BJ (cell line): ENCODE measurements at places on chromosomes 4 and X.
A peak's percentile ranks its signal among the peaks of the same experiment; 100 is the strongest.

GRCh38 chr4:133323670-133324069 is 174.6 kb downstream of the PCDH10 start:
- no peak for DNase-seq

DNA sequence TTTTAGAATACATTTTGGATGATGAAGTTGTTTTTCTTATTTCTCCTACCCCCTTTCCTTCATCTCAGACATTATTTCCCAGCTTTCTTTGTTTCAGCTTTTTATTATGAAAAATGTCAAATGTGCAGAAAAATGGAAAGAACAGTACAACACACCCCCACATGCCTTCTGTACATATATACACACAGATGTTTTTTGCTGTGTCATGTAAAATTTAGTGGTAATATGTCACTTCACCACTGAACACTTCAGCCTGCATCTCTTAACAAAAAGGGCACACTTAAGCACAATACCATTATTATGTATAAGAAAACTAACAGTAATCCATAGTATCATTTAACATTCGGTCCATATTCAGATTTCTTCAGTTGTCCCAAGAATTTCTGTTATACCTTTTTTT is 37.8 kb downstream of the OCRL start:
- DNase-seq: no peak

- no peak for DNase-seq
Measured at GRCh38 chr4:182938205-182938645, 21.0 kb upstream of the DCTD start.

- DNase-seq: no peak
Measured at GRCh38 chr4:24468071-24468470, 116.3 kb downstream of the DHX15 start.

- no peak for DNase-seq
Measured at GRCh38 chr4:120685756-120686278, 236.7 kb downstream of the PRDM5 start.

DNA sequence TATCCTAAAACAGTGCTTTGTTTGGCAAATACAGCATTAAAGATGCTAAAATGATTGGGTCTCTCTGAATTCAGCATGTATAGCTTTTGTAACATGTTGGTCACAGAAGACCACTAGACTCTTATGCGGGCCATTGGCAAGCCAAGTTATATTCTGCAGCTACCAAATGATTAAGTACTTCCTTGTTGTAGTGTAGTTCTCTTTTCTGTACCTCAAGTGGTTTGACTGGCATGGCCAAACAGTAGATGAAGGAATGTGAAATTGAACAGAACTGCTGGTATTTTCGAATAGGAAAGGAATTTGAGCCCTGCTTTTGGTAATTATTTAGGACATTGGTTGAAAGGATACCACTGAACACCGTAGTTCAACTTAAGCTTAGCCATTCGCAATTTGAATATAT is 193.9 kb upstream of the GPC4 start:
- DNase-seq: no peak

DNA sequence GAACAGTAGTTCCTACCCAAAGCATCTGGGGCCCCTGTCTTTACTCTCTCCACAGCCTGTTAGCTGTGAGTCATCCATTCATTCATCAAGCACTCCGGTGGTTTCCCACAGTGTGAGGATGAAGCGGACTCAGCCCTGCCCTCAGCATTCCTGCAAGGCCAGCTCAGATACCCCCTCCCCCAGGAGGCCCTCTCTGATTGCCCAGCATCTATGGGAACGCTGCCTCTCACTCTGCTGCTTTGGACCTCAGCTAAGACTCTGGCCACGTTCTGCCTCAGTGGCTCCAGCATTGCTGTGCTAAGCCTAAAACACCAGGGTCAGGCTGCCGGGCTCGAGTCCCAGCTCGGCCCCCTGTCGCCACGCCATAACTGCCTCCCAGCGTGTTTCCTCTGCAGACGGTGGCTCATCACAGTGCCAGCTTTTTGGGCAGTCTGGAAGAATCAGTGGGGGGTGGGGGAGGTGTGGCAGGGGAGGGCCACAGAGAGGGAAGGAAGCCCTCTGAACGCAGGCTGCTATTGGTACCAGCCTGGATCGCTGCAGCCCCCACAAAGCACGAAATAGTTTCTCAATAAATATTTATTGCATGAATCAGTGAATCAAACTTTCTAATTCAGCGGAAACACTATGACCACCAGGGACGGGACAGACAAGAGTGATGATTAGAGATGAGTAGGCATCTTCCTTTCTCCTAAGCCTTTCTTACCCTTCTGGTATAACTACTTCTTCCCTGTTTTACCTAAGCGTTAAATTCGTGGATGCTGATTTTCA is 74.4 kb downstream of the SORCS2 start:
- DNase-seq: peak; percentile 41

DNA sequence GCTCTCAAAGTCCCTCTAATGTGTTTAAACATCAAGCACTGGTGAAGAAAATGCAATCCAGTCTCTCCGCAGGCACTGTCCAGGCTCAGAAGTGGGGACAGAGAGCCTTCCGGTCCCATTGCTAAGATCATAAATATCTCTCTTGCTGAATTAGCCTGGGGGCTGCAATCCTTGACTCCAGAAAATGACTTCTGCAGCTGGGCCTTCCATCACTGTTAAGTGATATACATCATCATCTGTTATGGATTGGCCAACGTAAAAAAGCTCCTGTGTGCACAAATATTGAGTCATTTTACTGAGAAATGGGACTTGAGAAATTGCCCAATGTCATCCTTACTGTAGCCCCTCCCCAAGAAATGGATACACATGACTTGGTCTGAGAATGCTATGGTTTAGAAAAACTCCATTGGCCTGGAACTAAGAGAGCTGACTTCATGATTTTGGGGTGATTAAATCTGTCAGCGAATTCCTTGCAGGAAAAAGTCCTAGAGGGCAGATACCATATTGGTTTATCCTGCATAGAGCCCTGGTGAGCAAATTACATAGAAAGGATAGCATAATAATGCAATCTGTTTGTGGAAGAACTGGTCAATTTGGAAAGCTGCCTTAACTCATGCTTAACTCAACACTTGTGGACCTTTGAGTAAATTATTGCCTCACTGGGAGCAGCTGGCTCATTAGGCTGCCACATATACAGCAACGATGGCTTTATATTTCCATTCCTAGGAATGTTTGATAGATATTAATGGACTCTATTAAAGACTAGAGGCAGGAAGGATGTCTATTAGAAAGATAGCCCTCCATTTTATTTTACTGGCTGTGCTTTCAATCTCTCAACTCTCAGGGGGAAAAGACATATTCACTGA is 346.1 kb downstream of the GBA3 start:
- no peak for DNase-seq

GRCh38 chr4:115028682-115029410 is 84.6 kb downstream of the NDST4 start:
- no peak for DNase-seq

GRCh38 chrX:153334654-153335295 is 822 bp downstream of the ZNF275 start:
- DNase-seq: no peak

DNA sequence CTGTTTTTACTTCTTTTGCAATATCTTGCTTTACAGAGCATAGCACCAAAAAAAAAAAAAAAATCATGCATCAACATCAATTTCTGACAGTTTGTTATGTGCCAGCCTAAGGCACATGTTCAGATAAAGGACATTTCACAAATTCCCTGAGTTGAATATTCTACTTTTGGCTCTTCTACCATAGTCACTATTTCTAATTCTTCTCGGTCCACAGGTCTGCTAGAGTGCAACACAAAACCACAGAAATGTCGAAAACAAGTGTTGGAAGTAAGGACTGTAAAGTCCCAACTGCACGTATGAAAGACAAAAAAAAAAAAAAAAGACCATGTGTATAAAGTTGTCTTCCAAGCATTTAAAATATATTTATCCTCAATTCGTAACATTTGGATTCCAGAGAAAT is 494.2 kb upstream of the INTU start:
- peak; percentile 28 for DNase-seq

- no peak for DNase-seq
Measured at GRCh38 chr4:186840771-186841301, 117.2 kb upstream of the FAT1 start.

DNA sequence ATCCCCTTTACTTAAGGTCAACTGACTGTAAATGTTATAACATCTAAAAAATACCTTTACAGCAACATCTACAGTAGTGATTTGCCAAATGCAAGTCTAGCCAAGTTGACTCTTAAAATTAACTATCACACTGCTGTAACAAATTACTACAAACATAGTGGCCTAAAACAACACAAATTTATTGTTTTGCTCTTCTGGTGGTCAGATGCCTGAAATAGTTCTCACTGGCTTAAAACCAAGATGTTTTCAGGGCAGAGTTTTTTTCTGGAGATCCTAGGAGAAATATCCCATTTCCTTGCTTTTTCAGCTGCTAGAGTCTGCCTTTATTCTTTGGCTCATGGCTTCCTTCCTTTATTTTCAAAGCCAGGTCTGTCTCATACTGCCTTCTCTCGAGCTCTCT is 120.5 kb downstream of the ADGRL3 start:
- no peak for DNase-seq

DNA sequence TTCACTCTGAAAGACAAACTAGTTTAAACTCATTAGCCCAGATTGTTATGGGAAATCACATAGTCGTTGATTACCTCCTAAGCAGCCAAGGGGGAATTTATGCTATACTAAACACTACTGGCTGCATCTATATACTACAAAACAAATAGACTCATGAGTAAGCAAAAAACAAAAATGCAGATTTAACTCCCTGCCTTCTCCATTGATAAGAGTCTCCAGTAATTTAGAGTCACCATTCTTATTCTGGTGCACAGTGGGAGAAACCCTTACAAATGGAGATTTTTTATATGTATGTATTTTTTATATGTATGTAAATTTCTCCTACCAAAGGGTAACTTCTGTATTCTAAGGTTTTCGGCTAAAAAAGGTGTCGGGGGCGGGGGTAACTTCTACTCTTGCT is 126.6 kb downstream of the PLS3 start:
- no peak for DNase-seq

DNA sequence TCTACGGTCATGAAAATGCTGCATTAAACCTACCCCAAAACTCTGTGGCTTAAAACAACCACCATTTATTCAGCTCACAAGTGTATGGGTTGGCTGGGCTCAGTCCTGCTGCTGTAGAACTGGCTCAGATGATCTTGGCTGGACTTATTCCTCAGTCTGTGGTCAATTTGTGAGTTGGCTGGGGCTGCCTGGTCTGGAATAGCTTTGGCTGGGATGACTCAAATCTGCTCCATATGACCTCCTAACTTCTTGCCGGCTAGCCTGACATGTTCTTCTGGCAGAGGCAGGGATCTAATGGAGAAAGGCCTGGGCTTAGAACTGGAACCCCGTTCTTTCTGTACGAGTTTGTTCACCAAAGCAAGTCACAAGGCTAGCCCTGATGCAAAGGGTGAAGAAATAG is 71.7 kb downstream of the CFAP299 start:
- peak; percentile 55 for DNase-seq

DNA sequence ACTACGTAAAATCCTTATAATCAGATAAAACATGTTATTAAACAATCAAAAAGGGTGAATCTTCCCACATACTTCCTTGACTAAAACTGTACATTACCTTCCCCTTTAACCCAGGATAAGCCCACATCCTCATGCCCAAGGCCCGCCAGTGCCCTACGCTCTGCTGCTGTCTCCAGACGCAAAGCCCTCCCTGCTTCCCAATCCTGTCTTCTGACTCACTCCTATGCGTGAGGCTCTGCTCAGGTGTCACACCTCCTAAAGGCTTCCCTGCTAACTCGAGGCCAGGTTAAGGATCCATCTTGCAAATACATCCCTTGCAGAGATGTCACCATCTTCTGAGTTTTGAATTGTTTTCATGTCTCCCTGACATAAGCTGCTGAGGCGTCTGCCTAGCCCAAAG is 61.6 kb downstream of the STX18 start:
- DNase-seq: no peak

GRCh38 chr4:100177855-100178254 is 12.4 kb downstream of the DDIT4L start:
- no peak for DNase-seq

DNA sequence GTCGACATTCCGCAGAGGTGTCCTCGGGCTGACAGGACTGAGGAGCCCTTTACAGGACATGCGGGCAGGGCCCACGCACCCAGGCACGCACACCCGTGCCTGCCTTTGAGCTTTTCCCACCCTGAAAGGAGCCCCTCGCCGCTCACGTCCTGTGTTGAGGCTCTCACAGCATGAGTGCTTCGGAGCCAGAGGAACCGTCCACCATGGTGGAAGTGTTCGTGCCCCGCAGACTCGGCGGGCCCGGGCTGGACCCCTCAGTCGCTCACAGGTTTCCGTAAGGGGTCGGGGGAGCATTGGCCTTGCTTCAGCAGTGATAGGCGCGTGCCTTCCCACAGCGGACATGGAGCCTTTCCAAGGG is 36.9 kb downstream of the PIGG start:
- DNase-seq: no peak

- DNase-seq: no peak
Measured at GRCh38 chr4:137451172-137451825, 81.0 kb downstream of the PCDH18 start.

DNA sequence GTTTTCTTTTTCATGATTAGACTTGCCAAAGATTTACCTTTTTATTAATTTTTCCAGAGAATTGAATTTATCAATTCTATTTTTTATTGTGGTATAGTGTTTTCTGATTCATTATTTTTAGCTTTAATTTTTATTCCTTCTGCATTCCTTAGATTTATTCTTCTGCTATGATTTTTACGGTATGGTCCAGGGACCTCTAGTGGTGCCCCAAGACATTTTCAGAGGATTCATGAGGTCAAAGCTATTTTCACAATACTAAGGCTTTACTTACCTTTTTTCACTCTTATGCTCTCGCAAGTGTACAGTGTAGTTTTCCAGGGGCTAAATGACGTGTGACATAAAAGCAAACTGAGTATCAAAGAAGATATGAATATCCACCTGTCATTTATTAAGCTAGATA is 8.0 kb downstream of the RADX start:
- no peak for DNase-seq

DNA sequence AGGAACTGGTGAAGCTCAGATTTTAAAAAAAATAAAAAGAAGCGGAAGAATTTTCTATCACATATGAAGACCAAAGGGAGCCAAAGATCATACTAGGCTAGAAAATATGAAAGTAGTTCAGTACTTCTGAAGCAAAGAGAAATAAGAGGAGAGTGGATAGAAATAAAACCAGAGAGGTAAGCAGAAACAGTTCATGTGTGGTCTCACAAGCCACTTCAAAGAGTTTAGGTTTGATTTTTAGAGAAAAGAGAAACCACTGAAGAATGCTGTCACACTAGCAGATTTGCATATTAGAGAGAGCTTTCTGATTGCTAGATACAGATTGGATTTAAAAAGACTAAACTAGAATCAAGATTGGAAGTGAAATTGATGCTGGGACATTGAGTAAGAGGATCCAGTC is 51.7 kb downstream of the GABRA3 start:
- DNase-seq: no peak

- no peak for DNase-seq
Measured at GRCh38 chr4:90582087-90582486, 454.9 kb downstream of the CCSER1 start.

DNA sequence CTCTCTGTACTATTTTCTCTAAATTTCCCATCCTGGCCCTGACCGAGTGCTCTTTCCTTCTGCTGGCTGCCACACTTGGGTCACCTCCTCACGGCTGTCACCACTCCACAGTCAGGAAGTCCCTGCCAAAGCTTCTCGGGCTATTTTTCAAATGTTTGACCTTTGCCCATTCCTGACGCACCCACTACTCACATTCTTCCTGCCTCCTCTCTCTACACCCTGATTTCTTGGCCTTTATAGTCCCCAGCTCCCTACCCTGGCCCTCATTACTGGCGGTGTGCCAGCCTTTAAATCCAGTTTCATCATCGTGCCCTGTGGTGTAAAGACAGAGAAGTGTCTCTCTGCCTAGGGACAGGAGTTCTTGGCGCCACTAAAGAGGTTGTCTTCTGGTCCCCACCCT is 46.4 kb upstream of the GATB start:
- no peak for DNase-seq

- no peak for DNase-seq
Measured at GRCh38 chr4:69781458-69782418, 21.3 kb upstream of the SULT1B1 start.
